Sigmoid colon (tissue), 7 donors: ENCODE measurements at places on chromosomes 1 and 21. TPM values are rescaled to one million over a fixed set of nuclear protein-coding genes. Genes with fewer than 3 reads are reported as not detected.

UBASH3A gene
- total RNA-seq, result not detected

INTS7 gene
- 6.5 TPM for total RNA-seq

GRCh38 chr1:74245168-74245772 is 10.1 kb downstream of the TNNI3K start:
- H3K27me3 ChIP-seq, result no peaks in the 10 kb centered on the region
- no peak overlapping the region for H3K27ac ChIP-seq
- H3K36me3 ChIP-seq, result peaks cover under 1% of the 10 kb centered on the region
- H3K4me3 ChIP-seq, result no peak overlapping the region
- DNase-seq, result no peak

COL16A1 gene
- total RNA-seq, result 57.4 TPM

- no peaks in the 10 kb centered on the region for H3K36me3 ChIP-seq
- no peak for DNase-seq
Measured at GRCh38 chr21:38972078-38972477, 166.3 kb downstream of the ETS2 start.

GRCh38 chr1:145975216-145975615 is 10.7 kb downstream of the POLR3GL start:
- no peaks in the 10 kb centered on the region for H3K27me3 ChIP-seq
- H3K27ac ChIP-seq, result no peak overlapping the region
- no peak overlapping the region for H3K4me3 ChIP-seq
- DNase-seq, result no peak

GRCh38 chr1:224375059-224375458 is 18.4 kb downstream of the CNIH4 start:
- H3K4me3 ChIP-seq, result no peak overlapping the region
- no peaks in the 10 kb centered on the region for H3K4me1 ChIP-seq
- no peak for DNase-seq

GRCh38 chr1:208714323-208714722 is 470.1 kb upstream of the PLXNA2 start:
- no peaks in the 10 kb centered on the region for H3K4me1 ChIP-seq
- no peaks in the 10 kb centered on the region for H3K36me3 ChIP-seq
- no peak overlapping the region for H3K4me3 ChIP-seq
- no peak for DNase-seq

DNA sequence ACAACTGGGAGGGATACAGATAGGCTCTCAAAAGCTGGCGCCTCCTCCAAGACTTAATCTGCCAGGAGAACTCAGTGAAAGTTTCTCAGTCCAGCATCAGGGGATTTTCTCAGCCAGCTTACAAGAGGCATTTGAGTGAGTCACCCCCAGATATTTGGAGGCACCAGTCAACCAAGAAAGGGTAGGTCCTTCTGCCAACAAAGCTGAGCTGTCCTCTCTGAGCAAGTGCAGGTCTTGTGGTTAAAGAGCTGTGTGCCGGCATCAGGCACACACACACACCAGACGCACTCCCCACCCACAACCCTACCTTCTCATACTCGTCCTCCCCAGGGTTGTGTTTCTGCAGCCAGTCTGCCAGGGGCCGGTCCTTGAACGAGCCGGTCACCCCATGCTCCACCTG is 27.0 kb upstream of the PPP1R15B start:
- H3K4me1 ChIP-seq, result peaks cover 63% of the 10 kb centered on the region
- H3K27me3 ChIP-seq, result no peaks in the 10 kb centered on the region
- peak; percentile 93 for DNase-seq
- H3K4me3 ChIP-seq, result no peak overlapping the region
- H3K27ac ChIP-seq, result peak overlapping the region; percentile 89

ST6GALNAC5 gene
- 6.4 TPM for total RNA-seq

DNA sequence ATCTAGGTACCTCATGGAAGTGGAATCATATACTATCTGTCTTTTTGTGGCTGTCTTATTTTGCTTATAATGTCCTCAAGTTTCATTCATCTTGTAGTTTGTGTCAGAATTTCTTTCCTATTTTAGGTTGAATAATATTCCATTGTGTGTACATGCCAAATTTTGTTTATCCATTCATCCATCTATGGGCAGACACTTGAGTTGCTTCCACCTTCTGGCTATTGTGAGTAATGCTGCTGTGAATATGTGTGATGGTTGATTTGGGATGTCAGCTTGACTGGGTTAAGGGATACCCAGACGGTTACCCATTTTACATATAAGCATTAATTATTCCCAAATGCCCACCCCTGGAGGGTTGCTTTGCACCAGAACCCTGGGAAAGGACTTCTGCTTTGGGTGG is 477.5 kb downstream of the PTPRU start:
- H3K36me3 ChIP-seq, result no peaks in the 10 kb centered on the region
- DNase-seq, result no peak
- no peaks in the 10 kb centered on the region for H3K4me1 ChIP-seq
- no peak overlapping the region for H3K27ac ChIP-seq
- no peak overlapping the region for H3K4me3 ChIP-seq

GRCh38 chr1:76433526-76433925 is 359.0 kb downstream of the ST6GALNAC3 start:
- no peaks in the 10 kb centered on the region for H3K4me1 ChIP-seq
- no peak overlapping the region for H3K27ac ChIP-seq
- no peaks in the 10 kb centered on the region for H3K27me3 ChIP-seq
- H3K4me3 ChIP-seq, result no peak overlapping the region

OR2L5 gene
- not detected for total RNA-seq

DNA sequence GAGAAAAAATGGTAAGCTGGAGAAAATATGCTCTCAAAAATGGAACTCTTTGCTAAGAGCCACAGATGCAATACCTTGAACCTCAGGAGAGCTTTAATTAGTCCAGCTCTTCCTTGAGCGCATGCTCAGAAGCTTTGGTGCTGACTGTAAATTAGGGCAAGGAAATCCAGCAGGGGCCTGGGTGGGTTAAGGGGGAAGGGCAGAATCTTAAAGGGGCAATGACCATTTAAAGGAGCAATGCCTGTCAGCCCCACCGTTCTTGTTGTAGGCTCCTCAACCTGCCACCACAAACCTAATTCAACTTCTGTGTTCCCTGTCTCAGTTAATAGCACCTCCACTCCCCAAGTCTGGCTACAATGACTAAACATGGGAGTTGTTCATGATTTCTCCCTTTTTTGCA is 6.8 kb upstream of the SLC22A15 start:
- no peak for DNase-seq
- H3K4me1 ChIP-seq, result no peaks in the 10 kb centered on the region
- H3K27ac ChIP-seq, result no peak overlapping the region
- H3K36me3 ChIP-seq, result no peaks in the 10 kb centered on the region

KCNQ4 gene
- 10.8 TPM for total RNA-seq

DNA sequence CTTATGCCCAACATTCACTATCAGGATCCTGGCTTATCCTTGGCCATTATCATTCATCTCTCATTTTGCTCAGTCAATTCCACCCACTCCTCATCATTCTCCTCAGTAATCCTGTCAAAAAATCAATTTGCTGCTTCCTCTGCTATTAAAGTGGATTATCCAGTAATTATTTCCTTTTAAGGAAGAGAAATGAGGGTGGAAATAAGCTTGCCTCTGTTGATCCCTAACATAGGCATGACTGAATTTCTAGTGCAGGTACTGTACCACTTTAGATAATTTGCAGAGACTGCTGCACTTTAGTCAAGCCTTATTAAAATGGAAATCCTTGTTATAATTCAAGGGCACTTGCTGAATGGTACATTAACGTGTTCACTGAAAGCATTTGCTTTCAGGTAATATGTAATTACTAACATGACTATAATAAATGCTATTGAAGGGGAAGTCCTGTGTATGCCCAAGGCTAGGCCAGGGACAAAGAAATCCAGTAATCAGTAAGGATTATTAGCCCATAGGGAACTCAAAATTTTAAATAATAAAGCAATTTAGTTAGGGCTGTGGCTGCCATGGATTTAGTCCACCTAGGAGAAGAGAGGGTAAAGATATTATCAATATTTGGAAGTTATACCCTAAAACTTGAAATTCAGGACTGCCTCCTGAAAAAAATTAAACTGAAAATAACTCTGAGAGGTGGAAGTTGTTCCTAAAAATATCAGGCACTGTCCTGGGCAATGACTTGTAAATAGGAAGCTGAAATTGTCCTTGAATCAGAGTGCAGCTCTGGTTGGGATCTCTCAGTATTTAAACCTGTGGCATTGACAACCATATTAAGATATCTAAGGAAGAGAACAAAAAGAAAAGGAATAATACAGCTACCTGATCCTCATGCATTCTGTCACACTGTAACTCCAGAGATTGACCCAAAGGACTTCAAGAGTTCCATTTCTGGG is 43.4 kb downstream of the RGS2 start:
- H3K4me3 ChIP-seq, result no peak overlapping the region
- no peak for DNase-seq
- H3K27ac ChIP-seq, result no peak overlapping the region
- H3K27me3 ChIP-seq, result no peaks in the 10 kb centered on the region
- H3K4me1 ChIP-seq, result no peaks in the 10 kb centered on the region

- no peak overlapping the region for H3K4me3 ChIP-seq
- no peaks in the 10 kb centered on the region for H3K36me3 ChIP-seq
- no peaks in the 10 kb centered on the region for H3K27me3 ChIP-seq
- no peak for DNase-seq
Measured at GRCh38 chr1:70979881-70980280, 67.7 kb downstream of the PTGER3 start.

DNA sequence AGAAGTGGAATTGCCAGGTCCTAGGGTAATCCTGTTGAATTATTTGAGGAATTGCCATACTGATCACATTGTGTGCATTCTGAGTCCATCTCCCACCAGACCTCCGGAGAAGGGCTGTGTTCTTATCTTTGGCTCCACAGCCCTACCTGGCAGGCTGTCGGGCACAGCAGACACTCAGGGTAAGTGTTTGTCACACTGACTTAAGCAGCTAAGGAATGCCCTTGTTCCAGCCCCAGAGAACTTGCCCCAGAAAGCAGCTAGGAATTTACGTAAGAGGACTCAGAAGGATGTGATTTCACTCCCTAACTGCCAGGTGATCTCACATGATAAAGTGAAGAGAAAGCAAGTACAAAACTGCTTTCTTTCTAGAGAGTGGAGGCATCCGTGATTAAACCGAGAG is 21.0 kb downstream of the VASH2 start:
- no peaks in the 10 kb centered on the region for H3K27me3 ChIP-seq
- H3K4me1 ChIP-seq, result no peaks in the 10 kb centered on the region
- no peaks in the 10 kb centered on the region for H3K36me3 ChIP-seq
- DNase-seq, result peak; percentile 11
- no peak overlapping the region for H3K27ac ChIP-seq

SERTAD4 gene
- total RNA-seq, result 9.5 TPM

OR2L13 gene
- not detected for total RNA-seq

DNALI1 gene
- 7.9 TPM for total RNA-seq

- no peaks in the 10 kb centered on the region for H3K4me1 ChIP-seq
- H3K4me3 ChIP-seq, result no peak overlapping the region
- no peak for DNase-seq
- no peaks in the 10 kb centered on the region for H3K27me3 ChIP-seq
- H3K36me3 ChIP-seq, result no peaks in the 10 kb centered on the region
- H3K27ac ChIP-seq, result no peak overlapping the region
Measured at GRCh38 chr1:33876970-33877650, 13.2 kb downstream of the HMGB4 start.

- no peaks in the 10 kb centered on the region for H3K4me1 ChIP-seq
- no peaks in the 10 kb centered on the region for H3K36me3 ChIP-seq
- H3K27me3 ChIP-seq, result no peaks in the 10 kb centered on the region
- no peak overlapping the region for H3K4me3 ChIP-seq
Measured at GRCh38 chr1:208254862-208255261, 10.7 kb upstream of the PLXNA2 start.
